ENCODE measurements at places on chromosomes 7 and 10. TPM values are rescaled to one million over a fixed set of nuclear protein-coding genes. Genes with fewer than 3 reads are reported as not detected.

Gene LRRC61
- 25.8 TPM for total RNA-seq

Gene NEUROD6
- total RNA-seq: not detected

Gene ANKRD1
- not detected for total RNA-seq

Gene TCAF2
- 38.6 TPM for total RNA-seq

Gene ASB15
- total RNA-seq: not detected

Gene ADAMTS14
- total RNA-seq: 0.39 TPM

Gene NPTX2
- 0.32 TPM for total RNA-seq

Gene CALML3
- not detected for total RNA-seq

Gene SPDYE2
- total RNA-seq: not detected

Gene CNPY1
- total RNA-seq: not detected

Gene ARHGEF5
- 10.8 TPM for total RNA-seq

Gene CH25H
- not detected for total RNA-seq

Gene MYL10
- total RNA-seq: not detected

GRCh38 chr10:14560274-14560673 is 214.4 kb downstream of the FAM107B start:
- peak; percentile 52 for DNase-seq

GRCh38 chr7:94130716-94131115 is 126.6 kb upstream of the BET1 start:
- DNase-seq: no peak

DNA sequence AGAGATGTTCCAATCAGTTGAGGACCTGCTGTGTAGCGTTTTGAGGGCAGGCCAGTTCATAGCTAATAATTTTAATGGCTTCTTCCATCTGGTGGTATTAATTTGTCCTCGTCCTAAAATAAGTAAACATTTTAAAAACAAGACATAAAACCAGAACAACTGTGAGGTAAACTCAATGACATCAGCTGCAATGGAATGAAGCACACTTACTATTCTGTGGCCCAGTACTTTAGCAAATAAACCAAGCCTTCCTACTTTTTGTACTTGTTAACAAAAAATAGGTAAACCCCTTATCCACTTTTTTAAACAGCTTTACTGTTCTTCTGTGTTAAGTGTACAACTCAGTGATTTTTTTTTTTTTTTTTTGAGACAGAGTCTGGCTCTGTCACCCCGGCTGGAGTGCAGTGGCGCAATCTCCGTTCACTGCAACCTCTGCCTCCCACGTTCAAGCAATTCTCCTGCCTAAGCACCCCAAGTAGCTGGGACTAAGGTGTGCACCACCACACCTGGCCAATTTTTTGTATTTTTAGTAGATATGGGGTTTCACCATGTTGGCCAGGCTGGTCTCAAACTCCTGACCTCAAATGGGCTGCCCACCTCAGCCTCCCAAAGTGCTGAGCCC is 28.9 kb upstream of the FZD1 start:
- no peak for DNase-seq

DNA sequence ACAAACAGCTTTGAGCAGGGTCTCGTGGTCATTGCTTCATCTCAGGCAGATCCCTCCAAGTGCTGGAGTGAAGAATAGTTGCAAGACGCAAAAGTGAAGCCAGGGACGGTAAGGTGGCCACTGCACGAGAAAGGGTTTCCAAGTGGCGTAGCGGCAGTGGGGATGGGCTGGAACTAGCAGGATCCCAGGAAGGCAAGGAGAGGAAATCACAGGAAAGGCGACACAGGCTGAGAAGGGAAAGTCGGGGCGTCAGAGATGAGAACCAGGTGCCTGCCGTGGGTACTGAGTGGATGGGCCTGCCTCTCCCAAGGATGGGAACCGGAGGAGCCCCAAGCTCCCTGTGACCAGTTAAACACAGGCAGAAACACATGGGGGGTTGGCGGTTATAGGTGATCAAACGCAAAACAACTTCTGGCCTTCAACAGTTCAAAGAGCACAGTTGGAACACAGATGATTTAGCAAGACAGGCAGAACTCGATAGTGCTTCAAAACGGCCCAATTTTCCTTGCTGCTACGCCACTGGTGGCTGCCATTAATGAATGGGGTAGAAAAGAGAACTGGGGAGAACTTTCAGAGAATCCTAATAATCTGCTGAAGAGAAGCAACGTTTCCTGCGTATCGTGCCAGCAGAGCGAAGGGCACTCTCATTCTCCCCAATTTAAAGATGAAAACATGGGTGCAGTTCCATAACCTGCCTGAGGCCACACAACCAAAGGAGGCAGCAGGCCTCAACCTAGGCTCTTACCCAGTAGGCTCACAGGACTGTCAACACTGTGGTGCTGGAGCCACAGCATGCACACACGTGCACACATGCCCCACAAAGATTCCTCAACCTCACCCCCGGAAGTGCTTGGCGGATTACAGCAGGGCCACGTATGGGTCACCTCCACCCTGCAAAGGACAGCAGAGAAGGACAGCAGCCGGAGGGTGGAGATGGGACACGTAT is 61.9 kb downstream of the MAD1L1 start:
- DNase-seq: no peak

GRCh38 chr10:102401735-102402511 is 6.4 kb downstream of the NFKB2 start:
- DNase-seq: no peak

DNA sequence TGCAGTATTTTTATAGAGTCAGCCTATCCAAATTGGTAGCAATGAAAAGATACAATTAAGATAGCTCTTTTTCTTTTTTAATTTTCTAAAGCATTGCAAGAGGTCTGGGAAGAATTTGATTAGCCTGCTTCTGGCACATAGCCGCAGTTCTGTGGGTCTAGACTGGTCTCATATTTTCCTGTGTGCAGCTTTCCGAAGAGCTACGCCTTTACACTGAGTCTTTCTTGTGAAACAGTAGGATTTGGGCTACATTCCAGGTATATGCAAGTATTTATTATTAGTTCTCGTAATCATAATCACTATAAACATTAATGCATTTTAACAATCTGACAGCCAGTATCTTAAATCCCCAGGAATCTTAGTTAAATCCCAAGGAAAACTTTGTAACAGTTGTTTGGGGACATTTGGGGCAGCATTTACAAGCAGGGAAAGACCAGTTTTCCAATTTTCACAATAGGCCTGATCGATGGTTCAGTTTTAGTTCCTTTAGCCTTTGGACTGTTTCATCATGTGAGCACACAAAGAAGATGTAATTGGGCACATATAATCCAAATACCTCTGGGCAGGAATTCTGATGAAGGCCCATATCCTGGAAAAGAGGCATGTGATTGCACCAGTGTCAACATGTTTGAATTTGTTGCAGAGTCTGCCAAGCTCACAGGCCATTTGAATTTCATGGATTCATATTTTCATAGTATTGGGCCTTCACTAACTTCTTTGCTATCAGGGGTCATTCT is 287.3 kb downstream of the INHBA start:
- no peak for DNase-seq

DNA sequence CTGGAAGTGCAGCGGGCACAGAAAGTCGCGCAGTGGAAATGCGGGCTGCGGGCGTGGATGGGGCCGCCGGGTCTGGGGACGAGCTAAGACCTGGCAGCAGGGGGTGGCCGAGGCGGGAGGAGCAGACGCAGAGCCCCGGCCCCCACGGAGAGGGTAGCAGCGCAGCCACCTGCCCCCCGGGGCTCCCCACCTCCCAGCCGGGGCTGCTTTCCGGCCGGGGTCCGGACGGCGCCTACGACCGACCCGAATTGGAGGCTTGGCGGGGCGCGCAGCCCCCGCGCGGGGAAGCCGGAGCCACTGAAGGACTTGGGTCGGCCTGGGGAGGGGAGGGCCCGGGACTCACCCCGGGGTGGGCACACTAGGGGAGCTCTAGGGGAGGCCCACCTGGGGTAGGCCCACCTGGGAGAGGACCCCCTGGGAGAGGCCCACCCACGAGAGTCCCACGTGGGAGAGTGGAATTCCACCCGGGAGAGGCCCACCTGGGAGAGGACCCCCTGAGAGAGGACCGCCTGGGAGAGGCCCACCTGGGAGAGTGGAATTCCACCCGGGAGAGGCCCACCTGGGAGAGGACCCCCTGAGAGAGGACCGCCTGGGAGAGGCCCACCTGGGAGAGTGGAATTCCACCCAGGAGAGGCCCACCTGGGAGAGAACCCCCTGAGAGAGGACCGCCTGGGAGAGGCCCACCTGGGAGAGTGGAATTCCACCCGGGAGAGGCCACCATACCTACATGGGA is 854 bp upstream of the CFAP46 start:
- DNase-seq: no peak

GRCh38 chr10:119688033-119688508 is 36.9 kb downstream of the BAG3 start:
- no peak for DNase-seq

DNA sequence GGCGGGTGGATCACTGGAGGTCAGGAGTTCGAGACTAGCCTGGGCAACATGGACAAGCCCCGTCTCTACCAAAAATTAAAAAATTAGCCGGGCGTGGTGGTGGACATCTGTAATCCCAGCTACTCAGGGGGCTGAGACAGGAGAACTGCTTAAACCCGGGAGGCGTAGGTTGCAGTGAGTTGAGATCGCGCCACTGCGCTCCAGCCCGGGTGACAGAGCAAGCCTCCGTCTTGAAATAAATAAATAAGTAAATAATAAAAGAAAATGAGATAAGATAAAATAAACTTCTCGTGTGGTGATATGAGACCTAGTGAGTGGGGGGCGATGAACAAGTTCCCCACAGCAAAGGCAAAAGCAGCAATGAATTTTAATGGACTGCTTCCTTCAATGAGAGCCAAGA is 33.6 kb upstream of the LMTK2 start:
- no peak for DNase-seq

DNA sequence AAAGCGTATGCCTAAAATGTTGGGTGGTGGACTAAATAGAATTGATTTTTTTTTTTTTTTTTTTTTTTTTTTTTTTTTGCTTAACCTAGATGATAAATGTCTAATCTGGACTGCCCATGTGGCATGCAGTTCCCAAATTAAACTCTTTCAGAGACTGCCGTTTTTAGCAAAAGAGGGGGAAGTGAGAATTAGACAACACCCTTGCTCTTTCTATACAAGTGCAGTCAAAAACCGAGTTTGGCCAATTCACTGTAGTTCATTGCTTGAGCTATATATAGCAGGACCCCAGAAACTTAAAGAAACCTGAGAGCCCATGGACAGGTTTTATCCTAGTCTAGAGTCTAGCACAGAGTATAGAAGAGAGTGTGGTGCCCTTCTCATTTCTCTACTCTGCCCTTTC is 141.9 kb downstream of the GRM3 start:
- DNase-seq: no peak

DNA sequence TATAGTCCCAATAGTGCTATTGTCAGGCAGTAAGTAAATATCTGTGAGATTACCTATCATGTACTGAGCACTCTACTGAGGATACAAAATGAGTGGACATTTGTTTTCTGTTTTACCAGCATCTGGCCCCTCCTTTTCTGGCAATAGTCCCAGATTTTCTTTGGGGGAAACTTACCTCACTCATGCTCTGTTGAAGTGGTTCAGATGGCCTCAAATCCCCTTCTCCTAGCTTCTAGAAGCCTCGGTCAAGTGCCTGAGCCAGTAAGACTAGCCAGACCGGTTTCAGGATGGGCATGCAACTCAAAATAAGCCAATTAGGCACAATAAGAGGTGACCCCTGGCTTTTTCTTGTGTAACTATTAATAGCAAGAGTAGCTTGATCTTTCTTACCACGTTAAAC is 19.7 kb downstream of the TRDMT1 start:
- no peak for DNase-seq

DNA sequence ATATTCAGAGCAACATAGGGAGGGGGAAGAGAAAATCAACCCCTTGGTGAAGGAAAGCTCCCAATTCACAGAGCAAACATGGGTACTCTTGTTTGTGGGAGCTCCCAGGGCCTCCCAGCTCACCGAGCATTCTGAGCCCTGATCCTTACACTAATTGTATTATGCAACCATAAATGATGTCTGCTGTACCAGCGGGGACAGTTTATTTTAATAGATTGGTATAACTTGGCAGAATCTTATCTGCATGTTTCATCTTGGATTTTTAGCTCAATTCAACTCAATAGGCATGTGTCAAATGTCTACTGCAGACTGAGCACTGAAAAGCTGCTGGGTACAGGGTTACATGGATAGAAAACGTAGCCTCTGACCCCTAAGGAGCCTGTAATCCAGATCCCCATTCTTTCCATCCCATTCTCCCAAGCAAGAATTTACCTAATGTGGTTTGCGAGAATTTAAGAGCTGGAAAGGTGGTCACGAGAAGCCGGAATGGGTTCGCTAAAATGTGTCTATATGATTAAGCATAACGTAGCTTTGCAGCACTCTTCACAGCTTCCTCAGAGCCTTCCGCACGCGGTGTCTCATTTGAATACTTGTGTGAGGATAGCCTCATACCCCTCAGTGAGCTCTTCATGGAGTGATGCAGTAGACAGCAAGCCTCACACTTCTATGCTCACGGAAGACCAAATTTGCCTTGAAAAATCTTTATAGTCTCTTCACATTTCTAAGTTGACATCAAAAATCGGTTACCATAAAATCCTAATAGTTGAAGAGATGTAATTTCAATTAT is 18.3 kb downstream of the EGFR start:
- no peak for DNase-seq

DNA sequence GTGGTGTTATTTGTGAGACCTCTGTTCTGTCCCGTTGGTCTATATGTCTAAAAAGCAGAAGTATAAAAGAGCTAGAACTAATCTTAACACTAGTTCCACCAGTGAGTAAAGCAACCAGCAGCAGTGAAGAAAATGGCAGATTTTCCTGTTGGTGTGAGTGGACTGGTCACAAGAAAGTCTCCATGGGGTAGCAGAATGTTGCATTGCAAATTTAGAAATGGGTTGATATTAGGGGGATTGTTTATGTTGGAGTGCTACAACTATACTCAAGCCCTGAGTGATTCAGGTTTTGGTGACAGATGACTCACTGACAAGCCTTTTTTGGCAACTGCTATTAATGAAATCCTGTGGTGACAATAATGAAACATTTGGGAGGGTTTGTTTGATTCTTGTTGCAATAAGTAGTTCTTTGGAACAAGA is 5.6 kb downstream of the AVL9 start:
- DNase-seq: no peak

DNA sequence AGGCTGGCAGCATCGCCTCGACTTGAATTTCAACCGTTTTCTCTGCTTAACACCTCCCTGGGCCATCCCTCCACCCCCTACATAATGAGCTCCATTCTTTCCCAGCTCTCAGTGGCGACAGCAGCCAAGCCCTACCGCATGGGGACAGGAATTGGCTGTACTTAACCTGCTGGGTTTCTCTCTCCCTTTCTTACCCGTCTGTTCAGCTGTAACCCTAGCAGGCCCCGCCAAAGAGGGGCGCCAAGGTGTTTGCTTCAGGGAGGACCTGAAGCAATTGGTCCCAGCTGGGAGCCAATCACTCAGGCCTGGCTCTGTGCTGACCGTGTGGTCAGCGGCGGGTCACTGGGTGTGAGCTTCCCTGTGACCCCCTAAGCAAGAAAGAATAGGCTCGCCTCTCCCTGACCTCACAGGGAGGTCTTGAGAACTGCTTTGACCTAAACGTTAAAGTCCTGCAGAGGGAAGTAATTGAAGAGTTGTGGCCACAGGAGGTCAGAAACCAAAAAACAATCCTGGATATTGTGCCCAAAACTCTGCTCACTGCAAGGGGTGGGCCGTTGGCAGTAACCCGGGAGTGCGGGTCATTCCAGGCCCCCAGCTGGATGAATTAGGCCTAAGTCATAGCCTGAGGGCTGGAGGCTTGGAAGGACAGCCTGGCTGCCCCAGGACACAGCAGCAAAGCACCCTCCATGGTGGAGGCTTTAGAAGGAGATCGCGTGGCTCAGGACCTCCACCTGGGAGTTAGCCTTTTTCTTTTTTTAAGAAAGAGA is 114.6 kb downstream of the ITIH5 start:
- no peak for DNase-seq

GRCh38 chr7:129575699-129576098 is 35.8 kb upstream of the NRF1 start:
- DNase-seq: no peak
